ENCODE measurements at places on chromosomes 1 and 21.

DNA sequence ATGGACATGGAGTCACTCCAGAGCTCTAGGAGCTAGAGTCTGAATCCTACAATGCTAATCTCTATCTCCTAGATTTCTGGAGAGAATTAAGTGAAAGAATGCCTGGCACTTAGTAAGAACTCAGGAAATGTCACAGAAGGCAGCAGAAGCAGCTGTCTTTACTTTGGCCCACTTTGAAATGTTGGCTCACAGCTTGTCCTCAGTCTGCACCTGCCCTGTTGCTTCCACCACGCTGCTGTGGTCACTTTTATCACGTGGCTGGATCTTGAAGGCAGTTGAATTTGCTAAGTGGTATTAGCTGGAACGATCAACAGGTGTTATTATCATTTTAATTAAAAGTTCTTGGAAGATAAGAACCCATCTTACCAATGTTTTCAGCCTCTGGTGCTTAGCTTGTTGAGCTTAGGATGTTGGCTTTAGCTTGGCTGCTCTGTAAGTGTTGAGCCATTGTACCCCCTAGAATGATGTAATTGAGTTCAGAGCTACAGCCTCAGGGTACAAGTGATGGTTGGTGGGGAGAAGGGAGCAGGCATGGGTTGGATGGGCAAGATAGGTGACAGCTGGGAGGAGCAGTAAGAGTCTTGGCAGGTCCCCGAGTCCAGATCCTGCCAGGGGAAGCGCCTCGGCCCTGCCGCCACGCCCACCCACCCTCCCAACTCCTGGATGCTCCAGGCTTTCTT, 41.9 kb upstream of the EPS8L3 start:
- no peak for DNase-seq

DNA sequence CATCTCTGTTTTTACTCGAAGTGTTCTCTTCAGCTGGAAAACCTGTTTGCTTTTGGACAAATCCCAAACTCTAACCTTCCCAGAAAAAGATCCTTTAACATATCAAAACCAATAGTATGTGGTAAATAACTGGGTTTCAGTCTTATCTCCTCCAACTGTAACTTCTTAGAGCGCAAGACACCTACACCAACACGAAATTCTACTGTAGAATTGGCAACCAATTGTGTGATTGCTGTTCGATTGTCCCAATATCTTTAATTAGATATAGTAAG, 5.8 kb upstream of the MPZL1 start:
- DNase-seq = no peak

- DNase-seq = no peak
Observed at GRCh38 chr1:114274621-114275317, 121.1 kb upstream of the SYT6 start.

- no peak for DNase-seq
Observed at GRCh38 chr1:212529211-212529741, 79.3 kb upstream of the ATF3 start.

DNA sequence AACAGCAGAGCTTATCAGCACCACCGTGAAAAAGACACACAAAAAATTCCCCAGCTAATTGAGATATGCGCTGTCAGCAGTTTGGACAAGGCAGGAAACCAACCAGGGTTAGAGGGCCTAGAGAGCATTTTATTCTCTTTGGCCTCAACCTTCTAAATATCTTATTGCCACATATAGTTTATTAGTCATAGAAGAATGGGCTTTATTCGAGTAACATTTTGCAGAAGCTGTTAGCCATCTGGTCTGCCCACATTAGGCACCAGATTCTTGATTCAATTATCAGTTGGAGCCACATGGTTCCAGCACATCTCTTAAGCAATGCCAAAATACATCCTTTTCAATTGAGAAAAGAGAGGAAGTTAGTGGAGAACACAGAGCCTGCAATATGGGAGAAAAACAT, 109.9 kb upstream of the CXADR start:
- no peak for DNase-seq

DNA sequence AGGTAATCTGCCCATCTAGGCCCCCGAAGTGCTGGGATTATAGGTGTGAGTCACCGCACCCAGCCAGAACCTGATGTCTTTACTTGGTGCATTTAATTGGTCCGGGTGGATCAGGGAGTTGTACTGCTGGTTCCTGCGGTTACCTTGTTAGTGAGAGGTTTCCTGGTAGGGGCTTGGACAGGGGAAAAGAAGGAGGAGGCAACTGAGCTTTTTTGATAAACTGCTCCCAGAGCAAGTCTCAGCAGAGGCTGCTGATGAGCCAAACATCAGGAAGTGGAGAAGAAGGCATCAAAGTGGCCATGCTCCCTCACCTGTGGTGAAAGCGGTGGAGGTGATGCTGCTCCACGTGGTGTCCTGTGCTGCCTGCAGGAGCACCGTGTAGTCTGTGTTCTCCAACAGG, 161.5 kb upstream of the KIAA0040 start:
- no peak for DNase-seq

Measured in CD14-positive monocyte (primary cell).